Caudate nucleus (tissue), 63 donors: ENCODE measurements at places on chromosomes 4 and X.

DNA sequence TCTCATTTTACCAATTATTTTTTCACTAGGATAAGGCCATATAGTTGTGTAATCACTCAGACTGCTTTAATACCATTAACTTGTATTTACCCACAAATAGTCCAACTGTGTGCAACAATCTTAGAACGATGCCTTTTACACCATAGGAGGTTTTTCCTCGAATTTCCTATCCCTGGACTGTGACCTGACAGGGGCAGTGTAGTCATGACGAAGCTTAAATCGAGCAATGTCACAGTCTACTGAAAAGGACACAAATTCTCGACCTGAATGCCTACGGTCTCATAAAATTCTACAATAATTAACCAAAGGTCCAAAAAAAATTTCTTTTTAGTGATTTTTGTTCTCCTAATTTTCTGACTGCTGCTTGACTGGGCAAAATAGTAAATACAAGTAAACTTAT lies 208.9 kb downstream of the ADAMTS3 start:
- no peak for DNase-seq

GRCh38 chr4:118881512-118882146 lies 7.0 kb upstream of the SYNPO2 start:
- DNase-seq, result no peak

GRCh38 chr4:133802359-133803140 lies 399.0 kb downstream of the PABPC4L start:
- DNase-seq, result no peak

DNA sequence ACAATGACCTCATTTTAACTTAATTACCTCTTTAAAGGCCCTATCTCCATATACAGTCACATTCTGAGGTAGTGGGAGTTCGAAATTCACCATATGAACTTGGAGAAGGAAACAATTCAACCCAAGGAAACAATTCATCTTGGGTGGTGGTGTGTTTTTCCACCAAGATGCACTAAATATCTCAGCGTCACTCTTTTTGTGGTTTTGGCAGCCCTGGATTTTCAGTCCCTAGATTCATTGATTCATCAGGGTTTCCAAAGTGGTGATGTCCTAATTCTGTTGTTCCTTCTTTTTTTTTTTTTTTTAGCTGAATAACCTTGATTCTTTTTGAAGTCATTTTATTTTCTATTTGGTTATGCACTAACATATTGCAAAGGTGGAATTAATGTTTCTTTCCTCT lies 162.6 kb upstream of the RAPGEF2 start:
- DNase-seq, result no peak

DNA sequence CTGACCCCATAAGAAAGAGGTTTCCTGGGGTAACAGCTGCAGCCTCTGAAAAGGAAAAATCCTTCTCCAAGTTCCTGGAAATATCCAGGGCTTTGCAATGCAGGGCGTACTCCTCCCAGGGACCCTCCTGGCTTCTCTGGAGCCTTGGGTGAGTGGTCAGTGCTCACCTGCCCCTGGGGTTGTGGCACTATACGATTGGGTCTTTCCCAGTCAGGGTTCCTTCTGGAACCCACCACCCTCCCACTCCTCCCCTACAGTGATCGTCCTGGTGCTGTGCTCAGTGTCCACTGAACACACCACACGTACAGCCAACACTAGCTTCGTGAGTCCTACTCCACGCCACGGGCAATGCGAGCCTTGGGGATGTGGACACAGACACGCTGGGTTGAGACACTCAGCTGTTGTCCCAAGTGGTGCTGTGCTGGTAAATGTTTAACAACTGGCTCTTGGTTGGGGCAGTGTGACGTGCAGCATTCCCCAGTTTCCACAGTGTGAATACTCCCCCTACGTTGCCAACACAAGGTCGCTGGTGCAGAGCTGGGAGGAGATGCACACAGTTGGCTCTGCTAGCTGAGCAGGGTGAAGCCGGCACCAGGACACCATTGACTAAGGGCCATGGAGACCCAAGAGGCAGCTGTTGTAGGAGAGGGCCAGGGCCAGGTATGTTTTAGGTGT lies 65.4 kb downstream of the HTRA3 start:
- DNase-seq, result no peak
